ENCODE measurements at places on chromosomes 13 and 19.

DNA sequence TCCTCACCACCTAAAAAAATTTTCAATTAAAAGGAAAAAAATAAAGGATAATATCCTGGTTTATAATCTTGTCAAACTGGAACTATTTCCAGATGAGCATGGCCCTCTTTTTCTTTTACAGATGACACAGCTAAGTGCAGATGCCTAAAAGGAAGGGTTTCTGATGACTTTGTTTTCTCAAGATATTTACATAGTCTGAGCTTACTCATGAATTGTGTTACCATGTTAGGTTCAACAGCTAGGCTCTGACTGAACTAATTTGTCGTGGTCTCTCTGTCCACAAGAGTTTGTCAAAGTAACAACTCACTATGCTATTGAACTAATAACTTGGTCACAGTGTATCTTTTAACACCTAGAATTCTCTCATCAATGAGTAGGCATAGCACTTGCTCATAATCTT, 780.8 kb downstream of the GPC5 start:
- DNase-seq = no peak

DNA sequence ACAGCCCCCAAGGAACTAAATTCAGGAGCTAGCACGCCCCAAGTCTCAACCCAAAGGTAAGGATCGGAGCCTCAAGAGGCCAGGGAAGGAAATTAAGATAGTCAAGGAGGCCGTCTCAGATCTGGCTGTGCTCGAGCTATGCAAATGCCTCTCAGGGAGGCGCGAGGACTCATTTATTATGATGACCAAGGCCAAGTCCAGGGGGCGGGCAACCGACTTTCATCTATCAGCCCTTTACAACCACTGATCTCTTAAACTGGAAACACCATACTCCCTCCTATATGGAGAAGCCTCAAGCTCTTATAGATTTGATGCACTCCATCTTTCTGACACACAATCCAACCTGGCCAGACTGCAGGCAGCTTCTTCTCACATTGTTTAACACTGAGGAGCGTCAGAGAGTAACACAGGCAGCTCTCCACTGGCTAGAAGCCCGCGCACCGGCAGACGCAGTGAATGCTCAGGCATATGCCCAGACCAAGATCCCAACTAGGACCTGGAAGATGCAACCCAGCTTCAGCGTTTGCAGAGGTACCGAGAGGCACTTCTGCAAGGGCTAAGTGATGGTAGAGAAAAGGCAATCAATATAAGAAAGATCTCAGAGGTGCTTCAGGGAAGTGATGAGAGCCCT, 9.6 kb upstream of the SLC15A1 start:
- no peak for DNase-seq

DNA sequence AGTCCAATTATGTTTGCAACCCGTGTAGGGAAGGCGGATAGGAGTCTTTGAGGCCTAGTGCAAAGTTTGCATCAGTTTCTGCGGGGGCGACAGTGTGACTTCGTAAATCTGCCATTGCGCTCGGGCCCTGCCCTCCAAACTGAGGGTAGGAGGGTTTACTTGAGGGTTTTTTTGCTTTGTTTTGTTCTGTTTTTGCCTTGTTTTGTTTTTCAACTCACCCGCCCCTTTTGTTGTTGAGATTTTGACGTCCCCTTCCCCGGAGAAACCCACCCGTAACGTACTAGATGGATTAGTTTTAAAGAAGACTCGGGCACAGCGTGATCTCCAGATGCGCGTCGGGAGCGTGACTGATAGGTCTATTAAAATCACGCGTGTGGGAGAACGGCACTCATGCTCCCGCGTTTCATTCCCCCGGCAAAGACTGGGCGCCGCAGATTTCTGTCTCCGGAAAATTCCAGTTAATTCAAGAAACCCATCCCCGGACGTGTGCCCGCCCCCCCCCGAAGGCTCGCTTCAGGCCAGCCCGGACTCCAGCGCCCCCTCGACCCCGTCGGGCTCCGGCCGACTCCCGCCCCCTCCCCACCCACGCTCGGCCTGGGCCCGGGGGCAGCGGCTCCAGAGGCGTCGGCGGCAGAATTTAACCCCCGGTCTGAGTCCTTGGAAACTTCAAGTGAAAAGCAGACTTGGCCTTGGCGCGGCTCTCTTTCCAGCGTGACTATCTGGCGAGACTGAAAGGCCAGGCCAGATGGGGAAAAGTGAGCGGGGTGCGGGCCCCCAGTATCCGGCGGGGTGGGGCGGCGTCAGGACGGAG, 5.0 kb downstream of the SOX1 start:
- no peak for DNase-seq

DNA sequence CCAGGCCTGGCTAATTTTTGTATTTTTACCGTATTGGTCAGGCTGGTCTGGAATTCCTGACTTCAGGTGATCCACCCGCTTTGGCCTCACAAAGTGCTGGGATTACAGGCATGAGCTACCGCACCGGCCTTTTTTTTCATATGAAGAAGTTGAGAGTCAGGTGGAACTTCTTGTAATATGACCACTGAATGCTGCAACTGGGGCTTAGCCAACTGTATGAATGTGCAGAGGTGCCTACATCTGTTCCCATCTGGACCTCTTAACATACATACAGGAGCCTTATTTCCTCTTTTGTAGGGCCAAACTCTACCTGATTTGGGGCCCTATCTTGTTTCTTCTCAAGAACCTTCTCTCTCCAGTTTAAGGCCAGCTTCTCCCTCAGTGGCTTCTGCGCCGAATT, 11.9 kb upstream of the GGACT start:
- DNase-seq = no peak

DNA sequence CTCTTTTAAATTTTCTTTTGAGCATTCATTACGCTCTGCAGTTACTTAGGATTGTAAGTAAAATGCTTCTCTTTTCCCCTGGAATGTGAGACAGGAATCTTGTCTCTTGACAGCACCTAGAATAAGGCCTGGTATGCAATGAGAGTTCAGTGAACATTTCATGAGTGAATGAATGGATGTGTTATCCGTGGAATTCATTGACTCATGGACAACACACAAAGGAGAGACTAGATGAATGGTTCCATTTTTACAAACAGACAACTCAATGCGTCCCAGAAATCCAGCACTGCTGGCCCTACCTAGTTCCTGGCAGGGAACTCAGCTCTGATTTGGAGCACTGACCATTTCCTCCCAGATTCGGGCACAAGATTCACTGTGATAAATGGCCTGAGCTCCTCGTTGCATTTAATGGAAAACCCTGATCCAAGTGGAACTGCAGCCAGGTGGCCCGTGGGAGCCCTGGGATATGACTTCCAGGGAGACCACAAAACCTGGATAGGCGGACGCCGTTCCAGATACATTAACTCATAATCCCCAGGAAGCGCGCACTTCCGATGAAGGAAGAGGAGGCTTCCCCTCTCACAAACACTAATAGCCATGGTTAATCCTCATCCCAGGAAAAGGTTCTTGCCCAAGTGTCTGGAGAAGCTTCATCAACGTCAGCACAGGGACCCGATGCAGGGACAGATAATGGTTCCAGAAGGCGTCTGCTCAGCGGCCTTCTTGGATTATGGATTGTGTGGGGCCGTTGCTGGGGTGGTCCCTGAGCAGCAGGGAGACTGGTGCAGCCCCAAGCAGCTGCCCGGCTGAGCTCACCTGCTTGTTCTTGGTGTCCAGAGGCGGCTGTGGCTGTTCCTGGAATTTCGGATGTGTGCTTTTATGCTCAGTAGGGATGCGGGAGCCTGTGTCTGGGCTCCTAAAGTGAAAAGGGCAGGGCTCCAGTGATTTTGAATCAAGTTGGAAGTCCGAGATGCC, 211.1 kb upstream of the TSHZ3 start:
- no peak for DNase-seq

GRCh38 chr13:73961181-73961580, 173.0 kb downstream of the KLF12 start:
- DNase-seq = no peak
